ENCODE measurements at places on chromosomes 3 and 15. TPM values are rescaled to one million over a fixed set of nuclear protein-coding genes. Genes with fewer than 3 reads are reported as not detected.

DNA sequence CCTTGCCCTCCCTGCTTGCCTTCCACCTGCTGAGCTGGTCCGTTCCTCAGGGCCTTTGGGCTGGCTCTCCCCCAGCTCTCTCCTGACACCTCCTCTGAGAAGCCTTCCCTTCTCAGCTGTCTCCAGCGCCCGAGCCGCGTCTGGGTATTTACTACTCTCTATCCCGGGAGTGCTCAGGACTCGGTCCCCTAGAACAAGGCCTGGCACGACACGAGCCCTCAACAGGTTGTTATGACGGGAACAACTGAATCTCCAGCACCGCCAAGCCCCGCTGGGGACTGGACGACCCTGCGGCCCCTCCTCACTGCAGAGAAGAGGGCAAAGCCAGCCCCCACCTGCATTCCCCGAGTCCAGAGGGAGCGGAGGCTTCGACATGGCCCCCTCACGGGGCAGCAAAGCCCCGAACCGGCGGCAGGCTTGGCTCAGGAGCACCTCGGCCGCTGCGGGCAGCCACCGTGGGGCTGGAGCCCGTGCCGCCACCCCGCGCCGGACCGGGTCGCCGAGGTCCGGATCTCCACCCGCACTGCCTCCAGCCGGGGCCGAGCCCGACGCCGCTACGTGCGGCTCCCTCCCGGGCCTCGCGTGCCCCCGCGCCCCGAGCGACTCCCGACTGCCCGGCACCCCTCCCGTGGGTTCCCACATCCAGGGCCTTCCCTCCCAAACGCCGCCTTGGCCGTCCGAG lies 792 bp downstream of the TPRA1 start:
- no peak for DNase-seq

- DNase-seq: no peak
These were observed 89.2 kb upstream of the MITF start for GRCh38 chr3:69650066-69650419.

- no peak for DNase-seq
These were observed 131.5 kb downstream of the GHSR start for GRCh38 chr3:172316758-172317157.

DNA sequence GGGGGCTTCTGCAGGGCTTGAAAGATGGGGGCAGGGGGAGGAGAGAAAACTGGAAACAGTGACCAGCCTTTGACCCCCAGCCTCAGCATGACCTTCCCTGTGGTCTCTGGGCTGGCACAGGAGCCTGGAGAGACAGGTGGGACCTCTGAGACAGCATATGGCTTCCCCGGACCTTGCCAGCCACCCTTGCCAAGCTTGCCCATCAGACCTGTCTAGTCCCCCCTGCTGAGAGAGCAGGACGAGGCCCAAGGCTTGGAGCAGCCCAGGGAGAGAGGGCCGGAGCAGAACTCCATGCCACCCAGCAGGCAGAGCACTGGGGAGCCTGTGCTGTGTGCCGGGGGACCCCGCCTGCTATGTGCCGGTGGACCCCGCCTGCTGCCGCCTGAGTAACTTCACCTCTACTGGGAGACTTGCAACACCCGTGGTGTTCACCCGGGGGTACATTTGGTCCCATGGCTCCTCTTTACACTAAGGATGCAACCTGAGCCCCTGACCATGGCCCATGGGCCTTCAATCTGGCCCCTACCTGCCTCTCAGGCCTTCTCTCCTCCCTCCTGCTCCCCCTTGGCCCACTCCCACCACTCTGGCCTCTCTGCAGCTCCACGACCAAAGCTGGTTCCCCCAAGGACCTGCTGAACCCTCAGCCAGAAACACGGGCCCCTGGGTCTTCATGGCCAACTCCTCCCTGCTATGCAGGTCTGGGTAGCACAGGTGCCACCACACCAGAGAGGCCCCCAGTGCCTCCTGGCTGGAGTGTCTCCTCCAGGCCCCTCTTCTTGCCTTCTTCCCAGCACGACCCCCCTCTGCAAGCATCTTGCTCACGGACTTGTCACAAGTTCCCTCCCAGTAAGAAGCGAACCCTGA lies 21.1 kb upstream of the SLC41A3 start:
- no peak for DNase-seq

DNA sequence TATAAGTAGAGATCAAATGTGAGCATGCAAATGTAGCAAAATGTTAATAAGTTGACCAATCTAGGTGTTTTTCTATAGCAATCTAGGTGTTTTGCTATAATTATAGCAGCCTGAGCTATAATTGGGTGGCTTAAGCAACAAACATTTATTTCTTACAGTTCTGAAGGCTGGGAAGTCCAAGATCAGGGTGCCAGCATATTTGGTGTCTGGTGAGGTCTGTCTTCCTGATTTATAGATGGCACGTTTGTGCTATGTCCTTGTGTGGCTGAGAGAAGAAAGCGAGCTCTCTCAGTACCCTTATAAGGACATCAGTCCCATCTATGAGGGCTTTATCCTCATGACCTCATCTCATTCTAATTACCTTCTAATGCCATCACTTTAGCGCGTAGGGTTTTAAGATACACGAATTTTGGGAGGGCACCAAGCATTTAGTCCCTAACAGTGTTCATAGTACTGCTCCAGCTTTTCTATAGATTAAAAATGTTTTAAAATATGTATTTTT lies 171.1 kb downstream of the GHSR start:
- no peak for DNase-seq

TGM5 gene
- total RNA-seq: not detected

- DNase-seq: no peak
These were observed 99.6 kb downstream of the FNDC3B start for GRCh38 chr3:172138792-172139507.

MYZAP gene
- 3.8 TPM for total RNA-seq

All from thoracic aorta (tissue), 2 donors.